ENCODE measurements at places on chromosomes 4 and X.

GRCh38 chrX:28205905-28206304, 224.7 kb upstream of the DCAF8L1 start:
- DNase-seq = no peak

- DNase-seq = no peak
Measured at GRCh38 chr4:41160012-41160789, 54.1 kb downstream of the APBB2 start.

GRCh38 chrX:52577464-52578173, 60.8 kb upstream of the XAGE1B start:
- DNase-seq = no peak

DNA sequence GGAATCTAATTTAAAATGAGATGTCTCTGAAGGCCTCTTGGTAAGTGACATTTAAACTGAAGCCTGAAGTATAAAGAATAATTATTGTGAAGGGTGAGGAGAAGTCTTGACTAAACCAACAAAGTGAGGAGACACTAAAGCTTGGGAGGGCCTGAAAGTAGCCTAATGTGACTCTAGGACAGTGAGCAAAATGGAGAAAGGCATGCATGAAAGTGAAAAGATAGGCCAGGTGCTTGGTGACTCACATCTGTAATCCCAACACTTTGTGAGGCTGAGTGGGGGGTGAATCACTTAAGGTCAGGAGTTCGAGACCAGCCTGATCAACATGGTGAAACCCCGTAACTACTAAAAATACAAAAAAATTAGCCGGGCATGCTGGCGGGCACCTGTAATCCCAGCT, 46.9 kb upstream of the SMARCAD1 start:
- no peak for DNase-seq

DNA sequence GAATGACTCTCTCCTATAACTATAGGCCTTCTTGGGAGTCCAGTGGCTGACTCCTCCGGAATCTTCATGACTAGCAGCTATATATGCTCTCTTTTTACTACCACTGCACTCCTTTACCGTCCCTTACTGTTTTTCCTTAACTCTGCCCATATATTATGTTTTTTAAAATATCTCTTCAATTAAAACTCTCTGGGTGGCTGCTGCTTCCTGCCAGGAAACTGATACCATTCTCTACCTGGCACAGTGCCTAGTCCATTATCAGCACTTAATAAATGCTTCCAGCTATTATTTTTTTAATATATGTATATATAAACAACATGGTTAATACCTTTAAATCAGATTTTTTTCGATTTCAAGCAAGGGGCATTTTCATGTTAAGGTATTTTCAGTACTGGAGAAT, 136.6 kb upstream of the FAM47B start:
- no peak for DNase-seq

GRCh38 chr4:108149588-108150380, 18.9 kb downstream of the LEF1 start:
- no peak for DNase-seq

DNA sequence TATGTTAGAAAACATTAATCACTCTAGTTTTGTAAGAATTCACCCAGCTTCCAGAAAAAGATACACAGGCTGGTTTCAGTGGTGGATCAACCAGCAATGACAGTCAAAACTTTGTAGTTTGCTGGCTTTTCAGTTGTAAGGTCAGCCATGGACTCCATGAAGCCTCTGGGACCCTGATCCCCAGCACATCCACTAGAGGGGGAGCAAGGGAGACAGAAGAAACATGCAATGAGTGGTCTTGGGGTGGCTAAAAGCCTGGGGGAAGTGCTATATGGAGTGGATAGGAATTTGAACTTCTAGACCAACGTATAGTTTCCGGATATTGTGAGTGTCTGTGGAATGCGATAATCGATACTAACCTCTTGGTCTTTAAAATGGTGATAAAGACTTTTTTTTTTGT, 72.7 kb downstream of the AFF2 start:
- no peak for DNase-seq

DNA sequence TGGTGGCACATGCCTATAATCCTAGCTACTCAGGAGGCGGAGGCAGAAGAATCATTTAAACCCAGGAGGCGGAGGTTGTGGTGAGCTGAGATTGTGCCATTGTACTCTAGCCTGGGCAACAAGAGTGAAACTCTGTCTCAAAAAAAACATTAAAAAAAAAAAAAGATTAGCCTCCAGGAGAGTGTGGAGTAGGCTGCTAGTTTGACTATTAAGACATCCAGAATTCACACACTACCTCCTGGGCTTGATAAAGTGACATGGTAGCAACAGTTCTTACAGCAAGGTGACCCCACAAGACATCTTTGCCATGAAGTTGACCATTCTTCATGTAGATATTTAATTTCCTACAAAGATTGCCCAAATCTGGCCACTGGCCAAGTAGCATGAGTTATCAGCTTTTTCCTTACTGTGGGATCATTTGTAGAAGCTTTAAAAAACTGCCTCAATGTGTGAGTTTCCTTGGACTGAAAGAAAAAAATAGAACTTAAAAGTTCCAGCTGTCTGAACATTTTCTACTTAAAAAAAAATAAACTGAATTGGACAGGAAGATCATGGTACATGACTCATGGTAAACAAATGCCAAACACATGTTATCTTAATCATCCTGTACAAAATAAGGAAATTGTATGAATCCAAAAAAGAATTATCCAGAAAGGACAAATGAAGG, 35.3 kb upstream of the SPRY1 start:
- no peak for DNase-seq

DNA sequence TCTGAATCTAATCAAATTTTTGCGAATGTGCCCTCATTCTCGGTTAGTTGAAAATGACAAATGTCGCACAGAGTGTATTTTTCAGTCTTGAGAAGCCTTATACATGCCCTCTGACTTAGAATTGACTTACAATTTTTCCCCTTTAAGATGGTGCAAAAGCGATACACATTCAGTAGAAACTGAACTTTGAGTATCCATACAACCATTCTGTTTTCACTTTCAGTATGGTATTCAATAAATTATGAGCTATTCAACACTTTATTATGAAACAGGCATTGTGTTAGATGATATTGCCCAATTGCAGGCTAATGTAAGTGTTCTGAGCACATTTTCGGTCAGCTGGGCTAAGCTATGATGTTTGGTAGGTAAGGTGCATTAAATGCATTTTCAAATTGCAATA, 43.4 kb downstream of the SLC9A7 start:
- no peak for DNase-seq

DNA sequence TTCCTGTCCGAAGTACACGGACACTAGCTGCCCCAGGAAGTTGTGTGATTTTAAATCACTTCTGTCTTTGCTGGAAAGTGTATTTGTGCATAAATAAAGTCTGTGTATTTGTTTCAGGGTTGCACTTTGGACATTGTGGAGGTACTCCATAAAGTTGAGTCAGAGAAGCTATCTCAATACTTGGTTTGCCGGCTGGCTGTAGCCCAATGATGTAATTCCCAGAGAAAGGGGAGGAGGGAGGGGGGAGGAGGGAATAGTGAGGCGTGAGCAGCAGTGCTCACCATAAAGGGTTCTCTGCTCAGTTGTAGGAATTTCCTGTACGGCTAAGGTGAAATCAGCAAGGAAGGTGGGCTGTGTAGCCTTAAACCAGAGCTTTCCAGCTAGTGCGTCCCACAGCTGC, 7.5 kb downstream of the APEX2 start:
- DNase-seq = no peak

- no peak for DNase-seq
Measured at GRCh38 chr4:107757864-107758476, 37.9 kb upstream of the PAPSS1 start.

DNA sequence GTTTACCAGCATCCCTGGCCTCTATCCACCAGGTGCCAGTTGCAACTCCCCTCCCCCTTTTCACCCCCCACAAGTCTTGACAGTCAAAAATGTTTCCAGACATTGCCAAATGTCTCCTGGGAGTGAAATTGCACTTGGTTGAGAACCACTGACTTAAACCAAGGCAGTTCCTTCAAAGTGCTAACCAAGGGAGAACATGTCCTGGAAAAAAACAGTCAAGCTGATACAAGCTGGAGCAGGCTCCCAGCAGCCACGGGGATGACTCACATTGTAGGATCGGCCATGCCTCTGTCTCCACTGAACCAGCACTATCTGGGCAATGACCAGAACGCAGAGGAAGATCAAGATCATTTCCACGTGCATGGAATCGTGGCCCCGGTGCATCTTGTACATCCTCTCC, 11.4 kb downstream of the RNF175 start:
- DNase-seq = no peak

DNA sequence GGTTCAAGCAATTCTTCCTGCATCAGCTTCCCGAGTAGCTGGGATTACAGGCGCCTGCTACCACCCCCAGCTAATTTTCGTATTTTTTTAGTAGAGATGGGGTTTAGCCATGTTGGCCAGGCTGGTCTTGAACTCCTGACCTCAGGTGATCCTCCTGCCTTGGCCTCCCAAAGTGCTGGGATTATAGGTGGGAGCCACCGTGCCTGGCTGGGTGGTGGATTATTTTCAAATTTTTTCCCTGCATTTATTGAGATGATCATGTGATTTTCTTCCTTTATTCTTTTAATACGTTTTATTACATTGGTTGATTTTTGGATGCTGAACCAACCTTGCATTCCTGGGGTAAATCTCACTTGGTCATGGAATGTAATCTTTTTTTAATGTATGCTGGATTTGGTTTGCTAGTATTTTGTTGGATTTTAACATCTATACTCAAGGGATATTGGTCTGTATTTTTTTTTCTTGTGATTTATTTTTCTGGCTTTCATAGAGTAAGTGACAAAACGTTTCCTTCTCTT, 30.9 kb downstream of the BMP2K start:
- DNase-seq = no peak

DNA sequence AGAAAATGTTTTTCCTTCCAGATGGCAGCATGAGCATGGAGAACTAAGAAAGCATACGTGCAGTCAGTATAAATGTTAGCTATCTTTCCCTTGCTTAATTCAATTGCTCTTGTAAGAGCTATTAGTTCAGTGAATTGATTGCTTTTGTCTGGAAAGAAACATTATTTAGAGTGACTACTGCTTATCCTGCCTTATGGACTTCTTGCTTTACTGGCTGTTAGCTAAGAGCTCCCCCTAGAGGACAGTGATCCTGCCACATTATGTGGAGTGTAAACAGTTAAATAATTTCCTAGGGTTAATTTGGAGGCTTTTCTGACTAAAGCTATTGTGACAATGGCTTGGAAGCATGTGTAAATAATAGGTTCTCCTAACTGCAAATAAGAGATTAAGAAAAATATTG, 1402.4 kb downstream of the FAM133A start:
- DNase-seq = no peak

DNA sequence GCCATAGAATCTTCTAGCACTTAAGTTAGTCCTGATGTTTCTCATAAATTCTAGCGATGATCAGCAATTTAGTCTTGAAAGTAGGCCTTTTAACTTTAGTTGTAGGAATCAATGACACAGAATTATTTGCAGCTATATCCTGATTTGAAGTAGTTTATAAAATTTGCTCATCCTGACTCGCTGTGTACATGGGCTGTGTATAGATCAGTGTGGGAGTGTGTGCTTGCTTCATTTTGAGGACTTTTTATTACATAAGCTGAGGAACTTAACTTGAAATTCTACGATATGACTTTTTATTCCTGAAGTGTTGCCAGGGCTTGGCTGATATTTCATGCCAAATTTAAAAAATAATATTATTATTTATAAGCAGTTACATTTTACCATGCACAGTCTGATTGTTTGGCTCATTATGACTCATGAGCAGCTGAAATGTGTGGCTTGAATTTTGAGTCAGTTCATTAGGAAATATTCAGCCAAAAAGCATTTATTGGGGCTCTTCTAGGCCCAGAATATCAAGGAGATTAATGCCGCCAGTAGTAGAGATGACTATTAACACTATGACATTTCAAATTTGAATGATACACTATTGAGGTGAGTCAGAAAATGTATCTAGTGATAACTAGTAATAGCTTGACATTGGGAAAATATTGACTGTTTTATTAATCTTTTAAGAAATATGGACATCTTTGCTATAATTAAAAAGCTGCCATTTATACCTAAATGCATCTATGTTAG, 128.9 kb upstream of the LIMCH1 start:
- DNase-seq = no peak

- no peak for DNase-seq
Measured at GRCh38 chrX:15786915-15787314, 3.4 kb upstream of the ZRSR2 start.

DNA sequence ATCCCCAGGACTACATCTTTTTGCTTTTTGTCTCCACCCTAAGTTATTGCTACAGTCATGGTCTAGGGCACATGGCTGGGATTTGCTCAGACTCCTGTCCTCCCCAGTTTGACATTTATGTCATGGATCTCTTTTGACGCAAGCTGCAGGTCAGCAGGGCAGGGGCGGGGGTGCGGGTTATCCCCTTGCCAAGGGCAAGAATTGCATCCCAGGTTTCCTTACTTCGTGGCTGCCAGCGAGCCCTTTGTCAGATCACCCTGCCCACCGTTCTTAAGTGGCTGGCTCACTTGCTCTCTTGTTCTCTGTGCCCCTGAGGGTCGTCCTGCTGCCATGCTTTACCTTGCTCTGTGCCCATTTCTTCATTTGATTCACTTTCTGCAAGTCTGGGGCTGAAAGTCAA, 21.1 kb upstream of the UBA1 start:
- DNase-seq = no peak

- DNase-seq = no peak
Measured at GRCh38 chrX:134752558-134752957, 94.3 kb upstream of the PLAC1 start.

DNA sequence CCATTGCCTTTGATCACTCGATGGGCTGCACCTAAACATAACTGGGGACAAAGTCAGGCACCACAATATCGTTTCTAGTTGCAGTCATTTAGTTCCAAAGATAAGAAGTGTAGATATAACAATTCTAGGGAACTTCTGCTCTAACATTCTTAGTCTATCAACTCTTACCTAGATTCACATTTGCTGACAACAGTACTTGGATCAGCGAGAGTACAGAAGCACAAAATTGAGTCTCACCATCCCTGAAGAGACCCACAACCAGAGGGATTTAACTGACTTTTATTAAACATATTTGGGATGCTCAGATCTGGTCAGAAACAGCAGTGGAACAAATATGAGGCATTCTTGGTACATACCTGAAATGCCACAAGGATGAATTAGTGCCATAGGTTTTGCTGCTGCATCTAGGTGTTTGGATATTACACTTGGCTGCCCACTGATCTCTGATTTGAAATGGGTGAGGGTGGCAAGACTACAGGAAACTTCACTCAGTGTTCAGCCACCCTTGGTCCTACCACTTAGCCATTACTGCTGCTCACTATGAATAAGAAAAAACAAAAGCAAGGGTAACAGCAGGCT, 28.9 kb upstream of the HUWE1 start:
- no peak for DNase-seq

- no peak for DNase-seq
Measured at GRCh38 chr4:40264995-40265909, 68.4 kb downstream of the RHOH start.

GRCh38 chr4:39525822-39526690, 1.2 kb downstream of the UGDH start:
- DNase-seq = no peak

- no peak for DNase-seq
Measured at GRCh38 chr4:56301997-56302496, 85.2 kb downstream of the AASDH start.

GRCh38 chr4:102493794-102494193, 7.4 kb upstream of the NFKB1 start:
- DNase-seq = no peak

GRCh38 chrX:121028419-121028818, 19.0 kb upstream of the GLUD2 start:
- DNase-seq = no peak
